ENCODE measurements at places on chromosomes 13 and 19.

- DNase-seq, result no peak
Measured at GRCh38 chr13:23510979-23511735, 59.1 kb upstream of the TNFRSF19 start.

DNA sequence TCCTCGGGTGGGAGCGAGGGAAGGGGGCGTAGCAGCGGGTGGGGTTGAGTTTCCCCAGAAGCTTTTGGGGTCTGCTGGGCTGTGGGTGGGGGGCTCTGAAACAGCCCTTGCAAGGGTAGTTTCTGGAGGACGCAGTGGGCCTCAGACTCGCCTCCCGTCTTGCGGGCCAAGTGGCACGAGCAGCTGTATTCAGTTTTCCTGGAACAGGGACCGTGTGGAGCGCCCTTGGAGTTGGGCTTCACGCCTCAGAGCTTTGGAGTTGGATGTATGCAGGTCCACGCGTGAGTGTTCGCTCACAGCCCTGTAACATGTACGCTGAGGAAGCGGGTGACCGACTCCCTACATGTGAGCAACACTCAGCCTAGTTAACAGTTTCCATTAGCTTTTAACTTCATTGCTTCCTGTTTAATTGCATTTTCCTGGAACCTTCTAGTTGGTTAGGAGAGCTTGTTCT lies 603 bp downstream of the TM9SF2 start:
- no peak for DNase-seq

DNA sequence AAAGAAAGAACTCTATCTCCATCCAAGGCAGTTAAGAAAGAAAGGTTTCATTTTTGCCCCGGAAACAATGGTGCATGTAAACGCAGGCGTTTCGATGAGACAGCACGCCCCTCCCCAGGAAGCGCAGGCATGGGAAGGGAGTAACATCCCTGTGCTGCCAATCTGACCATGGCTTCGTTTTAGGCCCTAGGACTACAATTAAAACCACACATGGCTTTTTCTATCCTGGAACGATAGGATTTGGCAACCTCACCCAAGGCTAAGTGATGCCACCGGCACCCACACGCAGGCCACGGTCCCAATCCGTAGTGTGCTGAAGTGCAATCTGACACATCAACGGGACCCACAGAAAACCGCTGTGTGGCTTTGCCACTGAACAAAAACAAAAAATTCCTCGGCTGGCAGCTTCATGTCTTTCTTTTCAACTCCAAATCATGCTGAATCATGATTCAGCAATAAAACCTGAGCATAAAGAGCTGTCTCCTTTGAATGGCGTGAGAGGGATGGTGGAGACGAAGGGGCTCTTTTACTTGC lies 24.2 kb downstream of the RANBP3 start:
- DNase-seq, result no peak

GRCh38 chr19:23346696-23347095 lies 48.6 kb downstream of the ZNF91 start:
- no peak for DNase-seq

- no peak for DNase-seq
Measured at GRCh38 chr13:83229574-83230305, 652.5 kb downstream of the SLITRK1 start.
